Mesothelial cell of epicardium (in vitro differentiated cells): ENCODE measurements at places on chromosomes 3 and 15.

GRCh38 chr3:50224639-50225038 is 11.4 kb upstream of the GNAI2 start:
- no peak for DNase-seq

DNA sequence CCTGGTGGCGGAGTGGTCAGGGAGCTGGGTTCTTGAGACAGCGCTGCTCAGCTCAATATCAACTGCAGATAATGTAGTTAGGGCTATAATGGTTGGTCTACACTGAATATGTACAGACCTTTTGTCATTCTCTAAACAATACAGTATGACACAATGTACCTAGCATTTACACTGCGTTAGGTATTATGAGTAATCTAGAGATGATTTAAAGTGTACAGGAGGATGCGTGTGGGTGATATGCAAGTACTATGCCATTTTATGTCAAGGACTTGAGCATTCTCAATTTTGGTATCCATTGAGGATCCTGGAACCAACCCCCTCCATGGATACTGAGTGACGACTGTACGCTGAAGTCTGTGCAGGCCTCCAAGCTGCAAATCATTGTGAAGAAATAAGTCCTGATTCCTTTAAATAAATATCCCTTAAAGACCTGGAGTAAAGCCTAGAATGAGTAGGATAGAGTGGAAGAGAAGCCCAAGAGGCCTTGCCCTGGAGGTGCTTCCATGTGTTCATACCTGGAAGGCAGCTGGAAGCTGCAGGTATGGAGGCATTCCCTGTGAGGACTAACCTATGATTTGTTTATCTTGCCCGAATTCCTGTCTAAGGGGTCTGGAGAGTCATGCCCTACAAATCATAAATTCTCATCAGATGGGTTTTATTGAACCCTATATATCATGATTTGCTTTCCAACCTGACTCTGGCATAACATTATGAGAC is 15.7 kb upstream of the RTP1 start:
- no peak for DNase-seq

GRCh38 chr3:102089904-102090720 is 240.8 kb downstream of the NFKBIZ start:
- no peak for DNase-seq

DNA sequence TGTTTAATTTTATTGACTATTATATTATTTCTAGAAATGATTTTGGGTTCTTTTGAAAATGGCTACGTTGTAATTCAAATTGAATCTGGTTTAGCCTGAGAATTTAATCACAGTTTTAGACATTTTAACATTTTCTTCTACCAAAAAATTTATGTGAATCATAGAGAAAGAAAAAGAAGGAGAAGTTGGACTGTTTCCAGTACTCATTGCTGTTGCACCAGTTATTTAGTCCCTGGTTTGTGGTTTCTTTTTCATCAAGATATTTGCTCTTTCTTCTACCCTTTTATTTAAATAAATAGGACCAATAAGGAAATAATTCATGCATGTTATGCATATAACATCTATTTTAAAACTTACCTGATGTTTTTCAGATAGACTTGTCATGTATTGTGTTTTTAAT is 1337.1 kb downstream of the ROBO1 start:
- no peak for DNase-seq

DNA sequence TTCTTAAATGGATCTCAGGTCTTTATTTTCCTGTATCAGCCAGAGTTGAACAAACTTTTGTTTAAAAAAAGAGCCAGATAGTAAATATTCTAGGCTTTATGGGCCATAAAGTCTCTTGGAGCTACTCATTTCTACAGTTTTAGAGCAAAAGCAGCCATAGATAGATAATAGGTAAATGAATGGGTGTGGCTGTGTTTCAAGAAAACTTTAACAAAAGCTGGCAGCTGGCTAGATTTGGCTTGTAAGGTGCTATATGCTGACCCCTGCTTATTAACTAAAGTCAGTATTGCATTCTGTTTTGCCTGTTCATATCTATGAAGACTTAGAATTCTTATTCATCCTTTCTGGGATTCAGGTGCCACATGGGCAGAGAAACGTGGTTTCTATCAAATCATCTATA is 29.0 kb downstream of the MFN1 start:
- DNase-seq: no peak

DNA sequence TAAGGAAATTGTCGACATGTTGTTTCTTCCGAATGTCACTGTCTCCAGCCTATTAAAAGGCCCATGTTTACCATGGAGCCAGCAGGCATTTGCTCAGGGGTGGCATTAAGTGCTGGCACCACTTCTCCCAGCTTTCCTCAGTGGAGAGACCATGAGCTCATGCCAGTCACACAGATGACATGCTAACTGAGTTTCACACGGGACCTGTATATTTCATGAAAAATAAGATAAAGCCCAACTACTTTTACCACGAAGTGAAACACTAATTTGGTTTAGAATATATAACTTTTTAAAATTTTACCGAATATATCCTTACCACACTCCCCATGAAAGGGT is 93.4 kb downstream of the ETFA start:
- DNase-seq: no peak

- no peak for DNase-seq
Measured at GRCh38 chr3:148075771-148076716, 621.7 kb upstream of the AGTR1 start.

DNA sequence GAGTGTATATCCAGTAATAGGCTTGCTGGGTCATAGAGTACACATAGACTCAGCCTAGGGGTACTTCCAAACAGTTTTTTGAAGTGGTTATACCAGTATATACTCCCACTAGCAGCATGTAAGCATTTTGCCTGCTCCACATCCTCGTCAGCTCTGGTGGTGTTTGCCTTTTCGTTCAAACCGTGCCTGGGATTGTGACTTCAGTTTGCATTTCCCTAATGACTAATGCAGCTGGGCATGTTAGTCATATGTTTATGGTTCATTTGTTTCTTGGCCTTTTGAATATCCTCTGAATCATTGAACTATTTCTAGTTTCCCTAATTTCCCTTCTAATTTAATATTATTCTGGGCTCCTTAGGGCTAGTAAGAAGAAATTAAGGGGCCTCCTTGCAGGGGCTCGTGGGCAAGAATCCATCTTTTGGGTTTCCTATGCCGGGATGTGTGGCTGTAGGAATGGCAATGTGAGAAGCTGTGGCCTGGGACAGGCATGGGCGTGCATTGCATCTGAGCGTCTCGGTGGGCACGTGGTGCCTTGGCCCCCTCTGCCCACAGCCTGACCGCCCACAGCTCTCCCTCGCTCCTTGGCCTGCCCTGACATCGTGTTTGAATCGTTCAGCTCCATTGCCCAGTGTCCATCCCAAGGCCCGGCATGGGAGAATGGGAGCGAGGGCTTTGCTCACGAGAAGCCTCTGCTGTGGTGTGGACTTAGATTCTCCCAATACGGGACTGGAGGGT is 26.4 kb downstream of the FAH start:
- no peak for DNase-seq

- DNase-seq: no peak
Measured at GRCh38 chr3:79564192-79564591, 203.6 kb downstream of the ROBO1 start.

- DNase-seq: no peak
Measured at GRCh38 chr3:120560304-120561250, 35.6 kb upstream of the NDUFB4 start.

GRCh38 chr3:6578526-6578925 is 282.4 kb upstream of the GRM7 start:
- no peak for DNase-seq

GRCh38 chr3:65714134-65714533 is 324.6 kb downstream of the MAGI1 start:
- peak; percentile 42 for DNase-seq

DNA sequence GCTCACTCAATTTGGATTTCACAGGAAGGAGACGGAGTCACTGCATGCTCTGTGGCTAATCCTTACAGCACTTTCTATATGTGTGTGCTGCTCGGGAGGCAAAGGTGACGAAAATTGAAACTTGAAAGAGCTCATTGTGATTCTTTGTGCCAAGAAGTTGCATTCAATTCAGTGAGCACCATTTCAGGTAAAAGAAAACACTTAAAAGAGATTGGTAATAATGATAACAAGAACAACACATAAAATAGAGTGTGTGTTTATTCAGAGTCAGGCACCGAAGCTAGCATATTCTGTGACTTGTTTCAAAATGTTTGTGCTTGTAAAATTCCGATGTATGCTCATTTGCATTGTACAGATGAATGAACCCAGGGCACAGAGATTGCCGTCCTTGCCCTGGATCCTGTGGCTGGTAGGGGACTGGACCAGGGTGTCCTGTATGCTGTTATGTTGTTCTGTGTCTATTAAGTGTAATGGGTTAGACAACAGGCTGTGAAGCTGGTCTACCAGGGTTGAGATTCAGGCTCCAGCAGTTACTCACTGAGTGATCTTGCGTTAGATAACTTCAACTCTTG is 193.3 kb upstream of the PROK2 start:
- DNase-seq: no peak

DNA sequence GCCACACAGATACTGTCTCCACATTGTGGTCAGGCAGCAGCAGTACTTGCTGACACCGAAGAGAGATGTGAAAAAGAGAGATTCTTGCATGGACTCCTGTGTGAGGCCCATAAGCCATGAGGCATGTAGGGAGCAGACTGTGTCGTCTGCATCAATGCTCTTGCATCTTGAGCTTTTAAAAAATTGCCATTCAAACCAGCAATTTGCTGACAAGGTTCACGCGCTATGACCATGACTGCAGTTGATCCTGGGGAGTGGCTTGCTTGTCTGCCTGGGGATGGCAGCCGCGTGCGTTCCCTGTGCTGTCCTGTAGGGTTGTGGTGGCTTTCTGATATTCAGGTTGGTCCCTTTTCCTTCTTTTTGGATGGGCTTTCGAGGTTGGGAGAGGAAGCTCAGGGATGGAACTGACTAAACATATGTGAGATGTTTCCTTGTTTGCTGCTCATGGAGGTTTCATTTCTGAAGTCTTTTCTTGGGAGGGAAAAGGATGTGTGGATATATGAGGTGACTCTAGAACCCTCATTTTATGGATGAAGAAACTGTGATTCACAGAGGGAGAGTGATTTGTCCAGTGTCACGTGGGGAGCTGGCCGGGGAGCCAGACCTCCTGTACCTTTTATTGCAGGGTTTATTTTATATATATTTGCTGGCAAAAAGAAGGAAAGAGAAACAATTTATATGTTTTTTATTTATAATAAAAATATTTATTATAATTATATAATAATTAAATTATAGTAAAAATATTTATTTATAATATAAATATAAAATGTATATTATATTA is 48.6 kb downstream of the LPP start:
- no peak for DNase-seq

GRCh38 chr3:113002679-113003078 is 11.9 kb downstream of the GTPBP8 start:
- no peak for DNase-seq

GRCh38 chr3:4979428-4980228 is at the start of gene BHLHE40:
Gene BHLHE40, plus strand, starts transcription at chr3:4979437. Its CDS starts 282 bp downstream, at chr3:4979719.
- DNase-seq: no peak

- no peak for DNase-seq
Measured at GRCh38 chr3:185552358-185552877, at the start of gene LIPH. Gene LIPH, minus strand, starts transcription at chr3:185552588. Its CDS starts 117 bp downstream, at chr3:185552471.

GRCh38 chr15:93382200-93382820 is 293.3 kb upstream of the RGMA start:
- DNase-seq: no peak

DNA sequence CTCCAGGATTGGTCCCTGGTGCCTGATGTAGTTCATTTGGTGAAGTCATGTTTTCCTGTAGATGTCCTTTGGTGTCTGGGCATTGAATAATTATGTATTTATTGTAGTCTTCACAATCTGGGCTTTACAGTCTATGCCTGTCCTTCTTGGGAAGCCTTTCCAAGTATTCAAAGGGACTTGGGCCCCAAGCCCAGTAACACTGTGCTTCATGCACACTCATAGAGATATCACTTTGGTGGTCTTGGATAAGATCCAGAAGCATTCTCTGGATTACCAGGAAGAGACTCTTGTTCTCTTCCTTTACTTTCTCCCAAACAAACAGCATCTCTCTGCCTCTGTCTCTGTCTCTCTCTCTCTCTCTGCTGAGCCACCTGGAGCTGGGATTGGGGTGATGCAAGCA is 281.1 kb upstream of the GOLGA6L4 start:
- no peak for DNase-seq

DNA sequence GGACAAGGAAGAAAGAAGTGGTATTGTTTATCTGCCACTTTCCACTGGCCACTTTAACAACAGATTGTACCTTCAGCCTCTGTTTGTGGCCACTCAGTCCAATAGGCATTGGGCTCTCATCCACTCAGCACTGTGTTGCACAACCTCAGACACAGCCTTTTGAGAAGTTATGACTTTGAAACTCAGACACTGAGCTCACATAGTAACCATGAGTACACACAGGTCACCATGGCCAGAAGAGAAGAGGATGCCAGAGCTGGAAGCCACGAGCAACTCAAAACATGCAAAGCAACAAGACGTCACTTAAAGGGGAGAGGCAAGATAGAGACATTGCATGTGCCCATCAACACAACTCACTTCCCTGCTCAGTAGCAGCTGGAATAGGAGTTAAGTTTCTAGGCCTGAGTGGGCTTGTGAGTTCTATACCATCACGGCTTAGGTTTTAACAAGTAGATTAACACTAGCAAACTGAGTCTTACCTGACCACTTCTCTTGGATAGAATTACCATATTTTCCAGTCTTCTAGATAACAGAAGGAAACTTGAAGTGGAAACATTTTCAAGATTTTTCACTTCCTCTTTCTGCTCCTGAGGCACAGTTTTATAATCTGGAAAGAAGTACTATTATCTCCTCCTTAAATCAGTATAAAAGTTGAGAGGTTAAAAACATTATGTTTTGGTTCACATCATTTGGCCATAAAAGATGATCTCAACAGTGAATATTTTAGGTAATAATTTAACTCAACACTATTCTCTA is 103.5 kb downstream of the IMPG2 start:
- no peak for DNase-seq

GRCh38 chr3:5390936-5391625 is 203.6 kb downstream of the EDEM1 start:
- DNase-seq: no peak

- DNase-seq: no peak
Measured at GRCh38 chr3:42256135-42256819, 9.7 kb downstream of the CCK start.

GRCh38 chr3:77620009-77620408 is 580.1 kb downstream of the ROBO2 start:
- DNase-seq: no peak

GRCh38 chr3:3783210-3783609 is 16.0 kb upstream of the LRRN1 start:
- no peak for DNase-seq

GRCh38 chr3:152785051-152785450 is 49.9 kb upstream of the P2RY1 start:
- no peak for DNase-seq

DNA sequence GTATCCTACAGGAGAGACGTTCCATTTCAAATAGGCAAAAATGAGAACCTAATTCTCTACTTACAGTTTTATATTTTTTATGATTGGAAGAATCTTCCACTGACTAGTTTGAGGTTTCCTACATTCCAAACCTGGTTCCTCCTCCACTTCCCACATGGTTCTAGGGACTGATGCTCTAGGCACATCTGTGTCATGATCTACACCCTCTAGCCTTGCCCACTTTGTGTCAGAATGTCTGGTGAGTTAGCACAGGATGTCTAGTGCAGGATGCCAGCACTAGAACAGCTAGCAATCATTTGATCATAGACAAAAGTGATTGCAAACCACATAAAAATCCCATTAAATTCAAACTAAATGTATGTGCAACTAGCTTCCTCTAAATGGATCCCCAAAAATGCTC is 26.7 kb upstream of the FILIP1L start:
- no peak for DNase-seq
